ENCODE measurements at places on chromosomes 5 and 9. TPM values are rescaled to one million over a fixed set of nuclear protein-coding genes. Genes with fewer than 3 reads are reported as not detected.

GRCh38 chr5:175772747-175773533 is 98.4 kb upstream of the CPLX2 start:
- DNase-seq = no peak

DNA sequence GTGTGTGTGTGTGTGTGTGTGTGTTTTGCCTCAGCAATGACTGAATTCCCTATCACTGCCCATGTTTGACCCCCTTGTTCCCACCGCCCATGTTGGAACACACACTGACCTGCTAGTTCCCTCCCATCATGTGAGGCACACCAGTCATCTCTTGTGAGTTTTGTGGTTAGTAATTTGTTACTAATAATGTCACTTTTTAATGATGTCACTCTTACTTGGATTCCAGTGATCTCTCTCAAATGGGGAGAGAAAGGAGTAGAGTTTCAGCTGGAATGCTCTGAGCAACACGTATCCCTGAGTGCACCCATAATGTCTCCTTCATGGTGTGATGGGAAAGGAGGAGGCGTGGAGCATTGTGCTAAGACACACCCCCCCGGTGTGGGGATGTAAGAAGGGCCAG is 172.6 kb downstream of the SH3GL2 start:
- DNase-seq = no peak

TOR4A gene
- total RNA-seq = 5.0 TPM

DNA sequence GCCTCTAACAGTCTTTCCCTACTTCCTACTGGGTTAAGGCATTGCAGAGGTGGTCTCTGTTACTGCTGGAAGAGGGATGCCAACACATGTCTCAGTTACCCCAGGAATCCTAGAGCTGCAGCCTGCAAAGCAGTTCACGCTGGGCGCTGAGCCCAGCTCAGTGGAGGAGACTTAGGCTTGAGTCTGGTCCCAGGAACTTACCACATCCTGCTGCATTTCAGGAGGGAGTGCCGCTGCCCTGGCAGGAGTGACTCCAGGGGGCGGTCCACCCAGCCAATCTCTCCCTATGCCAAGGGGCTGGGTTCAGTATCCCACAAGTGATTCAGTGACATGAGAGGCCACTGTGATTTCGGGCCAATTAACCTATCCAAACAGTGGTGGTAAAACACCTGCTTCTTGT is 7.6 kb downstream of the TTC16 start:
- no peak for DNase-seq

DNA sequence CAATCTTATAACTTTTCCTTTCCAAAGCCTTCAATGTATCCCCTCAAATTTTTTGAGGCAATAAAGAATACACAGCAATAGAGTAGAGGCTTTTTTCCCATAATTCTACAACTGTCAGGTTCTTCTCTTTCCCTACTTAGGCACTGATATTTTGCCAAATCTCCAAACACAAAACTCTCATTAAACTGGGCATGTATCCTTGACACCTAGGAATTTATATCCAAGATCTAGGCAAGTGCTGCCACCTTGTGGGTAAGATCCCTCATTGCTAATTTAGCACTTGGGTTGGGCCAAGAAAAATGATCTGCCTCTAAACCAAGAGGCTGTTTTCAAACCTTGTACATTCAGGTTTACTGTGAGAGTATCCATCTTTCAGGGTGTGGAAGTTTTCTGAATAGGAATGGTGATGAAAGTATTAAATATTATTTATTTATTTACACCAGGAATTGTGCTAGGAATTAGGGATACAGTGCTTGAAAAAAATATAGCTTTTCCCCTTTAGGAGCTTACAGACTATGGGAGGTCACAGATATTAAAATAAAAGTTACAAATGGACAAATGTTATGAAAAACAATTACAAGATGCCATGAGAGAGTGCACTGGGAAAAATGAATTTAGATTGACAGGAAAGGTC is 17.6 kb downstream of the TSTD2 start:
- peak; percentile 60 for DNase-seq

GSN gene
- 402 TPM for total RNA-seq

CTXN3 gene
- total RNA-seq = not detected
